ENCODE measurements at places on chromosomes 4 and X.

GRCh38 chr4:87118826-87119225 lies 101.6 kb downstream of the KLHL8 start:
- no peak for DNase-seq

DNA sequence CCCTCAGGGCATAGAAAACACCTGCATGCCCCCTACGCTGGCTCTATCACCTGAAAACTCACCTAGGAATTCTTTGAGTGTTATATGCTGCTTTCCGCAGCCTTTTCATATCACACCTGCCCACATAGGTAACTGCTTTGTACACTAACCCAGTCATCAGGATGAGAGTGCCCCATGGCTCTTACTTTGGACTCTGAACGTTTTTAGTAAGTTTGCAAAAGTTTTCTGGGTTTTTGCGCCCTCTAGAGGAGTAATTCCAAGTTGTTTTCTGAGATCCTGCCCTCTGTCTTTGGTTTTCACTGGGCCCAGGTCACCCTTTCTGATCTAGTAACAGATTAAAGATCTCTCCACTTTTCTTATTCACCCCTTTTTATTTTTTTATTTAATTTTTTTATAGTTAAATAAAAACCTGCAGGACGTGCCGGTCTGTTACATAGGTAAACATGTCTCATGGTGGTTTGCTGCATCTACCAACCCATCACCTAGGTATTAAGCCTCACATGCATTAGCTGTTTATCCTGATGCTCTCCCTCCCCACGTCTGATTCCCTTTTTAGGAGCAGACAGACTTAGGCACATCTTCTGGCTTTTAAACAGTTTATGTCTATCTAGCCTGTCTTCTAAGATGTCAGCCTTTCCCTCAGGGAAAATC lies 139.2 kb downstream of the NWD2 start:
- DNase-seq: no peak

GRCh38 chr4:8910822-8911315 lies 39.2 kb upstream of the HMX1 start:
- DNase-seq: no peak

DNA sequence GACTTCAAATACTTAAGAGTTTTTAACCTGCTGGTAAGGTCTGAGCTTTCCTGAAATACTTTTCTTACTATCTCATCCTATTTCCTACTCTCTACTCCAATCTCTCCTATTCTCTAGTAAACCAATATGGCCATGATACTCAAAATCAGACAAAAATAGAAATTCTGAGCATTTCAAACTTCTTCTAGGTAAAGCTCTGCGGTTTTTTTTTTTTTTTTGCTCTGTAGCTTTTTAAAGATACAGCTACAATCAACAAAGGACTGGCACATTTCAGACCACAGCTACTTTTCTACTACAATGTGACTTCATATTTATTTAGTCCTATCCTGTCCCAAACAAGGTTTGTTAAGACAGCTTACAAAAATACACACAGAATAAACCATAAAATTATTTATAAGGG lies 31.1 kb downstream of the MAML3 start:
- no peak for DNase-seq

DNA sequence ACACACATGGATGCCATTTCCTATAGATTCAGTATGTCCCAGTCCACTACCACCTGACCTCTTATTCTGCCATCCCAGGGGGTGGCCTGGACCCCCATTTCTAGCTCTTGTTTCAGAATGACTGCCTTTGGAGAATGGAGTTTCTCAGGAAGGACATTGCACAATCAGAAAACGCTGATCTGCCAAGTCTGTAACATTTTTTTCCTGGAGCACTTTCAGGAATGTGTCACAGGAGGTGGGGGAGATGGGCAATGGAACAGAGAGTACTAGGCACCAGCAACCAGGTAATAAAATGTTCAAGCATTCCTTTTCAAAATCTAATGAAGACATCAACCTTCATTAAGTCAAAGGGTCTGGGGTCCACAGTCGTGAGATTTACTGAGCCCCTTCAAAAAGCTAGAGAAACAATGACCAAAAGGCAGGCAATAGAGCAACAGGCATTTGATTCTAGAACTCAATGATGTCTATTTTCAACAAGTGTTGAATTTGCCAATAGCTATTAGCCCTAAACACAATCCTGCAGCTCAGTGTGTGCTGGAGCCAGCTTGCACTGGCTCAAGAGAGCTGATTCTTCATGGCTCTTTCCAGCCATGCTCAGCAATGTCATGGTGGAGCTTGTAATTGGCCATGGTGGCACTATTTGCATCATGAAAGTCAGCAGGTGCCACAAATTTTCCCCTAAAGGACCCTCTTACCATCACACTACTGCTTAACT lies 87.1 kb downstream of the KDR start:
- DNase-seq: no peak

- DNase-seq: no peak
Observed at GRCh38 chr4:85452058-85452731, 22.8 kb upstream of the ARHGAP24 start.

- DNase-seq: no peak
Observed at GRCh38 chrX:54980334-54980733, 13.7 kb downstream of the PFKFB1 start.

GRCh38 chr4:181194096-181194495 lies 1049.1 kb upstream of the TENM3 start:
- DNase-seq: no peak

DNA sequence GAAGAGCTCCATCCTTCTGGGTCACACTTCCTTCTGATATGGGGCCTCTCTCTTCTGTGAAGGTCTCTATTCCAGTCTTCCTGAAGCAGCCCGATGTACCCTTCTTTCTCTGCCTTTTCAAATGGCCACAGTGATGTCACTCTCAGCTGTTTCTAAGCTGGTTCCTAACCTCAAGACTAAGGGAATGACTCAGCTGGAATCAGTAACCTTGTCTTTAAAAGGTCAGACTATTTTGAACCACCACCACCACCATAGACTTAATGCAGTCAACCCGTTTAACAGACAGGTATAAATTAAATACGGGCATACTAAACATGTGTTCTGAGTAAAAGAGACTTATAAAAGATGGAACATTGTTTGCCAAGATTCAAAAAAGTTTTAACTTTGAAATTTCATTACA lies 121.0 kb downstream of the PPA2 start:
- no peak for DNase-seq

GRCh38 chrX:49291615-49292337 lies 11.7 kb upstream of the GAGE10 start:
- peak; percentile 60 for DNase-seq

GRCh38 chr4:25406081-25406692 lies 29.1 kb downstream of the ANAPC4 start:
- DNase-seq: no peak
